ENCODE measurements at places on chromosomes 2 and 18.

- DNase-seq, result no peak
Measured at GRCh38 chr2:61439241-61440002, 31.5 kb downstream of the USP34 start.

GRCh38 chr2:223725494-223725893 lies 111.9 kb downstream of the AP1S3 start:
- peak; percentile 91 for DNase-seq

DNA sequence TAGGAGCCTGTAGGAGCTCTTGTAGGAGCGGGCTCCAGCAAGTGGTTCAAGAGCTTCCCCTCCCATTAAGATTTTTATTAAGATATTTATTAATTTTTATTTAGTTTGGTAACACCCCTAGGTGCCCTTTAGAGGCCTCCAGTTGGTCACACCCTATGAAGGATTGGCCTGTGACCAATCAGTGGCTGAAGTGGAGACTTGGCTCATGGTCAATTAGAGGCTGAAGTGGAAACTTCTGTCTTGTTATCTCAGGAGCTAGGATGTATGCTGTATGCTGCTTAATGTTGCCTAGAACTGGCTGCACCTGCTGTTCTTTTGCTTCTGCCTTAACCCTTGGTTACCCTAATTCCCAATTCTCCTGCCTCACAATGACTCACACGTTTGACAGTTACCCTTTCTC lies 48.7 kb downstream of the DHRS9 start:
- DNase-seq, result no peak

DNA sequence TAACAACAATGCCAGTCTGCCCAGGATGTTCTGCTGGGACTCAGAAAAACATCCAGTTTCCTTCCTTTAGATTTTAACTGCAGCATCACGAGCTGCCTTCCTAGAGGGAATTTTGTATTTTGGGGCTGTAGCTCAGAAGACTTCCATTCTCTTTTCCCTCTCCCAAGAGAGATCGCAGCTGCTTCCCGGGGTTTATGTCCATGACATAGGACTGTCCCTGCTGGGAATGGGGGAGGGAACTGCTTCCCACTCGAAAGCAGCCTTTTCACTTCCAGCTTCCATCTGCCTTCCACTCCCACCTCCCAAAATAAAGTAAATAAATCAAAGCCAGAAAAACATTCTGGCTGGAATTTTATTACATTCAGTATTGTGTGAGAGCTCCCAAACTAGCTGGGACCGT lies 52.4 kb downstream of the LIMS1 start:
- DNase-seq, result no peak

GRCh38 chr2:225182126-225182525 lies 139.9 kb upstream of the DOCK10 start:
- no peak for DNase-seq

- DNase-seq, result no peak
Measured at GRCh38 chr2:169091761-169092519, 22.6 kb downstream of the DHRS9 start.

DNA sequence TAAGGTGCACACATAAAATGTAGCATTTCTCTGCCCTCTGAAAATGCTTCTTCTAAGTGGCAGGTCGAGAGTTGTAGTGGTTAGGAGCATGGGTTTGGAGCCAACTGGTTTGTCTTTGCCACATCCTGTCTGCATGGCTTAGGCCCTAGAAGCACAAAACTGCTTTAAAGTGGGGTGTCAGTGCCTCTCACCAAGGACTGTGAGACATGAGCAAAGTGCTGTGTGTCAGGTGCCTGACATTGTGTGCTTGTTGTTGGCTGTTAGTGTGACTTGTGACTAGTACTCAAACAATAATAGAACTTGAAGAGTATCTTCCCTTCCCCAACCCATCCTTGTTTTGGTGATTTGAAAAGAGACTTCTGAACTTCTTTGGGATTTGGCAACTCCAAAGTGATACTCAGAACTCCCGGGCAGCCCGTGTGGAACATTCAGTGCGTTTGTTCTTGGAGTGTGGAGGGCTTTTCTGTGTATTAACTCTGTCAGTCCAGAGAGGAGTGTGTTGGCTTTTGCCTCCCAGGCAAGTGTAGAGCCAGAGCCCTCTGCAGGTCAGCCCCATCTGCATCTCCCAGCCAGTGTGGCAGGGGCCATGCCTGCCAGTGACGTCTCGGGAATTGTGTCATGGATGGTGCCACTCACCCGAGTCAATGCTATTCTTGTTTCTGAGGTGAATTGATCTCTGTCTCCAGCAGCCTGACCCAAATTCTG lies 5.0 kb downstream of the MGAT5 start:
- no peak for DNase-seq

DNA sequence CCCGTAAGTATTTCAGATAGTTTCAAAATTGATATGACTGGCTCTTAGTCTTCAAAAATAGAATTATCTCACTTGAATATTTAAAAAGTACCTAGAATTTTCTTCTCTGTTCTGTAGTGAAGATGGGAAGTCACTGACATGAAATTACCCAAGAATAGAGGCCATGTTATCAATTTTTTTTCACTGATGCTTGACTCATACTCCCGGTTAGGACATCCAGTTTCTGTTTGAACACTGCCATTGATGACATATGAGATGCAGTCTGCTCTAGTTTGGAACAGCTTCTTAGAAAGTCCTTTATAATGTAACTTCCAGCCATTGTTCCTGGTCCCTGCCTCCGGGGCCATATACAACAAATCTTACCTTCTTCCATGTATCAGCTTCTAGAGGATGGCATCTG lies 26.0 kb downstream of the MAP3K20 start:
- no peak for DNase-seq

DNA sequence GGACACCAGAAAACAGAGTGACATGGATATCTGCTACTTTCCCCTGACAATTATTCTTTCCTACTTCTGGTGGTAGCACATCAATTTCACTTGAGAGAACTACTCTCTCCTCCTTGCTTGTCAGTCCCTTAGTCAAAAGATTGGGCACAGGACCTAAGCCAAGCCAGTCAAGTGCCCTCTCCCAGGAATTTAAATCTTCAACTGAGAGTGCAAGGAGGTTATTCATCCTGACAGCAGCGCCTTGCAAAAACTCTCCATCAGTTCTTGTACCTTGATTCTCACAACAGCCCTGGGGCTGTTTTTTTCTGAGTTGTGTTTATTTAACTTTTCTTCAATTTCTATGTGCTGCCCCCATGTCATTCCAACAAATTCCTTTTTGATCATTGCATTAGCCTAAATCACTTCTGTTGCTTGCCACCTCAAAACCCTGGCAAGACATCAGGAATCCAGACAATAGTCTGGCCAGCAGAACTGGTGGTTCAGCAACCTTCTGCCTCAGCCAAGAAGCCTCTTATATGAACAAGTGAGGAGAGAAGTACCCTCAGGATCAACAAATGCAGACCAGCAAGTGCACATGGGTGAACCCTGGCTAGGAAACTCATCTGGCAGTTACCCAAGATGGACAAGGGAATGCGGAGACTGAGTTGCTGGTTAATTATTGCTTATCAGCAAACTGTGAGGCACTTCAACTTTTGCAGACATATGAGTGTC lies 19.4 kb downstream of the COL4A3 start:
- no peak for DNase-seq

GRCh38 chr2:10220902-10221391 lies 81.8 kb upstream of the HPCAL1 start:
- DNase-seq, result no peak

- DNase-seq, result no peak
Measured at GRCh38 chr2:62713837-62714236, 8.3 kb downstream of the EHBP1 start.

GRCh38 chr2:175734686-175735085 lies 267.4 kb downstream of the LNPK start:
- DNase-seq, result no peak

- DNase-seq, result no peak
Measured at GRCh38 chr18:43170586-43170985, 55.1 kb upstream of the RIT2 start.

DNA sequence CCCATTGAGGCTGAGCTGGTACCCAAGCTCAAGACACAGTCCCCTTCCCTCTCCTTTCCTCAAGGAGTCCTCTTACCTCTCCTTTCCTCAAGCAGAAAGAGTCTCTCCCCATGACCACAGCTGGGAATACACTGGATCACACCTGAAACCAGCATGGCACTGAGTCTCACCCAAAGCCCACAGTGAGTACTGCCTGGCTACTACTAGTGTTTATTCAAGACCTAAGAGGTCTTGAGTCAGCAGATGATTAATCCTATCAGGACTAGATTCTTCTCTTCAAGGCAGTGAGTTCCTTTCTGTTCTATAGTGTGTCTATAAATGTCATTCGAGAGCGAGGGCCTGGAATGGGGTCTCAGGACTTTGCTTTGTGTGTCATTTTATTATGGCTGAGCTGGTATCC lies 111.4 kb downstream of the METTL4 start:
- DNase-seq, result no peak

DNA sequence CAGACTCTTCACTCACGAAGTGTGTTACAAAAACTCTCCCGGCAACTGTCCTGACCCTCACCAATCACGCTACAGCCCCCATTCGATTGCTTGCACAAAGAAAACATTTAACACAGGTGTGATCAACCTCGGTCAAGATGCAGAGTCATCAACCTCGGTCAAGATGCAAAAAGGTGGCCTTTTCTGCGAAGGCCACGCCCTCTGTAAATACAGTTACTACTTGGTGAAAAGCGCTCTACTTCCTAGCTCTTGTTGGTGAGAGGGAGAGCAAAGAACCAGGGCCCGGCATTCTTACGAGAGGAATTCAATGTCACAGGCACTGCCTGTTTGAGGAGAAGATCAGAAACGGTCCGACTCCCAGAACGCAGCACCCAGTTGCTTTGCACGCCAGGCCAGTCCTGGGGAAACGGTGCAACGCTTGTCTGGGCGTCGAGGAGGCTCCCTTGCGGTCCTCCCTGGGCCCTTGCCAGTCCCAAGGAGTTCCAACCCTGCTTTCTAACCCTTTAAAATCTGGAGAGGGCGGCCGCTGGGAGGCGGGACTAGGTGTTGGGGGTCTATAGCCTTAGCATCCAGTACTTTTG lies 1.9 kb downstream of the PIEZO2 start:
- DNase-seq, result no peak

DNA sequence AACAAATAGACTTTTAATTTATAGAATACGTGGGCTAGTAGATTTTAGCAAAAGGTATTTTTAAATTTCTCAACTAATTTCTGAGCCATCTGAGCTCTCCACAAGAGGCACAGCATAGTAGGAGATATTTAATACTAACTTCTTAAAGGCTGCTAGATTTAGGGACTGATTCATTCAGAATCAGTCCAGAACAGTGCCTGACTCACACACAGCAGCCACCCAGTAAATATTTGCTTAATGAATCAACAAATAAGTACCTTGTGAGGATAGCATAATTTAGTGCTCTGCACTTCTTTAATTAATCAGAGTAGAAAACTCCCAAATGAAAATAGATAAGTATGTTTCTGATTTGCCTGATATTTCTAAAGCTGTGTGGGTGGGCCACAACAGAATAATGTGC lies 35.6 kb upstream of the SYT4 start:
- DNase-seq, result no peak

GRCh38 chr2:167471332-167471731 lies 583.1 kb downstream of the XIRP2 start:
- DNase-seq, result no peak

- no peak for DNase-seq
Measured at GRCh38 chr2:187165936-187166610, 282.0 kb downstream of the CALCRL start.

- DNase-seq, result peak; percentile 34
Measured at GRCh38 chr2:12931186-12931844, 214.6 kb downstream of the TRIB2 start.

DNA sequence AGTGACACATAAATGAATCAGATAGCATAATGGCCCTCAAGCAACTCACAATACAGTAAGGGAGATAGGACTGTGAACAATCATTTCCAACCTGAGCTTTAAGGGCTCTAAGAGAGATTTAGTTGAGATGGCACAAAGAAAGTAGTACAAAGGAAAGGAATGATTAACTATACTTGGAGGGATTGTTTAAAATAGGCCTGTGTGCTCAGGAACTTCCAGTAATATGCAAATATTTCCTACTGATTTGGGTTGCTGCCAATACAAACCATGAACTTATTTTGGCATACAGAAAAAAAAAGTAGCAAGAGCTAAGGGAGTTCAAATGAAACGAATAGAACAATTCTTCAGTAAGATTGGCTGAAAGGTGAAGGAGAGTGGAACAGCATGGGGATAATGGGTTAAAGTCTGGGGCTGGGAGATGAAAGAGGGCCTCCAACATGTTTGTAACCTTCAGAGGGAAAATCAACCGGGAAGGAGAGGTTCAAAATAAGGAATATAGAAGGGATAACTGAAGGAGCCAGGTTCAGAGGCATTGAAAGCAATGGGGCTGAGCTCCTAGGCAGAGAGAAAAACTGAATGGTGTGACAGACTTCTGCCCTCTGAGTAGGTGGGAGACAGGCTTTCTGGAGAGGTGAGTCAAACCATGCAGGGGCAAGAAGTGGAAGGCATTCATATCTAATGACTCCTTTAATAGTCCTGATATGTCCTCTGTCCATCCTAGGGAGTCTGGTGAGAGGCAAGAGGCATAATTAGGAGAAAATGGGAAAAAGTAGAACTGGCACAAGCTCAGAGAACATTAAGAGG lies 83.5 kb downstream of the DNAH7 start:
- DNase-seq, result no peak

GRCh38 chr2:181658444-181658843 lies 1.5 kb upstream of the CERKL start:
- no peak for DNase-seq

DNA sequence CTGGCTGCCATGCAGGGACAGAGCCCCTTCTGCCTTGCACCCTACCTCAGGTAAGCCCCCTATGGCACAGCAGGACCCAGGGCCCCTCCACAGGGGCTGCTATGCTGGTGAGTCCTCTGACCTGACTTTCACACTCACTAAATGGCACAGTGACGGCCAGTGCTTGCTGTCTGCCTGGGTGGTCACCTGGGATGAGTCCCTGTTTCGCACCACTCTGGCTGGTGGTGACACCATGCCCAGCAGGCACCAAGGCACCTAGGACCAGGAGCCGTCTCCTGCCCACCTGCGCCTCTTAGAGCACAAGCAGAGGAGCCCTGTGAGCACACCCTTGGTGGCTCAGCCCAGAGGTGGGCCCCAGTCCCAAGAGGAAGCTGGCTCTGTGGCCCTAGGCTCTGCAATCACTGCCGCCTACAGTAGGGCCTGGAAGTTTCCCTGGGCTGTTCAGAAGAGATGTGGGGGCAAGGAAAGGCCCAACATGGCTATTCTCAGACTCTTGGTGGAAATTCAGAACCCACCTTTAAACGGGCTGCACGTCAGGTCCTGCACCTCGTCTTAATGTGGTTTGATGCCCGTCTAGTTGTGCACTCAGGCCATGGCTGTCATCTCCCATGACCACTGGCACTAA lies 96.0 kb downstream of the PLB1 start:
- no peak for DNase-seq

DNA sequence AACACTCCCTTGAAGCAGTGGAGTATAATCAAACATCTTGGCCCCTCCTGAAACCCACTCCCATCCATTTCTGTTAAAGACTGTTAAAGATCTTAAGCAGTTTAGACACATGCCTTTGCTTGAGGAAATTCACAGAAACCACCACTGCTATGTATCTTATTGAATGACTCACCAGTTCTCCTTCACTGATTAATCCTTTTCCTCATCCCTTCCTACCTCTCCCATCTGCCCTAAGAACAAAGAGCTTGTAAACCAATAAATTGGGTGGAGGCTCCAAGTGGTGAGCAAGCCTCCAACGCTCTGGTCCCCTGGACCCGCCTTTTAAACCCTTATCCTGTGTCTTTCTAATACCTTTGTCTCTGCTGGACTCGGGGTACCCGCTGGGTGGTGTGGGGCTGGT lies 746.1 kb downstream of the LRP1B start:
- no peak for DNase-seq

- no peak for DNase-seq
Measured at GRCh38 chr2:215982465-215982875, 30.9 kb downstream of the MREG start.
